ENCODE measurements at places on chromosomes 6 and 20.

GRCh38 chr6:73231986-73232391 is 6.7 kb upstream of the KHDC1L start:
- peak; percentile 57 for DNase-seq

DNA sequence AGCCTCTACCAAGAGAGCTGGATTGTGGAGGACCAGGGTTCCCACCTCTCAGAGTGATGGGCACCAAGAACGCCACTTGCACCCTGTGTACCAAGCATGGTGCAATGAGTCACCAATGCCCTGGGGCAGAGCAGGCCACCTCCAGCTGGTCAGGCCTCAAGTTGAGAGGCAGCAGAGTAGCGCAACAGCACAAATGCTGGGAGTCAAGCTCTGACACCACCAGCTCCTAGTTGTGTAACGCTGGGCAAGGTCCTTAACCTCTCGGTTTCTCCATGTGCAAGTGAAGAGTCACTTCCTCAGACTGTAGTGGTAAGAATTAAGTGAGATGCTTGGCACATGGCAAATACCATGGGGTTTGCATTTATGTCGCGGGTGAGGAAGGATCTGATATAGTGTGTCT is 25.6 kb downstream of the GFOD1 start:
- no peak for DNase-seq

GRCh38 chr20:9131841-9132240 is 63.0 kb downstream of the PLCB4 start:
- no peak for DNase-seq

GRCh38 chr6:4577406-4577805 is 198.8 kb upstream of the CDYL start:
- no peak for DNase-seq

- no peak for DNase-seq
Observed at GRCh38 chr6:70590400-70590799, 23.7 kb downstream of the SDHAF4 start.

DNA sequence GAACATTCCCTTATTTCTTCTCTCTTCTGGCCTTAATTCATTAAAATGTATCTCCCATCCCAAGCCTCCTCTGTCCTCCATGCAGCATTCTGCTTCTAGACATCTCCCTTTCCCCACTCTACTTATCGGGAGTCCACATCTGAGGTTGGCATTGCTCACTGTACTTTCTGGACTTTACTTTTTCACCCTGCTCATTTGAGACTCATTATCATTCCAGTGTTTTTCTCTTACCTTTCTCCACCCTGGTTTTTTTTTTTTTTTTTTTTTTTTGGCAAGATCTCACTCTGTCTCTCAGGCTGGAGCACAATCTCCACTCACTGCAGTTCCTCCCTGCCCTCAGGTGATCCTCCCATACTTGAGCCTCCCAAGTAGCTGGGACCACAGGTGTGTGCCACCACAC is 4.5 kb downstream of the ENPP3 start:
- peak; percentile 11 for DNase-seq

GRCh38 chr6:89050155-89050554 is 30.4 kb upstream of the PNRC1 start:
- DNase-seq: no peak

Measured in hematopoietic multipotent progenitor cell treated with erythropoietin and hydrocortisone succinate and interleukin-3 and kit ligand, for 4 days (in vitro differentiated cells).